ENCODE measurements at places on chromosomes 2 and 18.

GRCh38 chr2:197838036-197838435 lies 33.6 kb downstream of the PLCL1 start:
- DNase-seq, result no peak

- no peak for DNase-seq
These were observed 21.6 kb downstream of the ASB1 start for GRCh38 chr2:238448031-238448955.

- DNase-seq, result no peak
These were observed 72.8 kb downstream of the TCF4 start for GRCh38 chr18:55515214-55515613.

GRCh38 chr2:200466425-200467418 lies 43.1 kb downstream of the KCTD18 start:
- DNase-seq, result no peak

DNA sequence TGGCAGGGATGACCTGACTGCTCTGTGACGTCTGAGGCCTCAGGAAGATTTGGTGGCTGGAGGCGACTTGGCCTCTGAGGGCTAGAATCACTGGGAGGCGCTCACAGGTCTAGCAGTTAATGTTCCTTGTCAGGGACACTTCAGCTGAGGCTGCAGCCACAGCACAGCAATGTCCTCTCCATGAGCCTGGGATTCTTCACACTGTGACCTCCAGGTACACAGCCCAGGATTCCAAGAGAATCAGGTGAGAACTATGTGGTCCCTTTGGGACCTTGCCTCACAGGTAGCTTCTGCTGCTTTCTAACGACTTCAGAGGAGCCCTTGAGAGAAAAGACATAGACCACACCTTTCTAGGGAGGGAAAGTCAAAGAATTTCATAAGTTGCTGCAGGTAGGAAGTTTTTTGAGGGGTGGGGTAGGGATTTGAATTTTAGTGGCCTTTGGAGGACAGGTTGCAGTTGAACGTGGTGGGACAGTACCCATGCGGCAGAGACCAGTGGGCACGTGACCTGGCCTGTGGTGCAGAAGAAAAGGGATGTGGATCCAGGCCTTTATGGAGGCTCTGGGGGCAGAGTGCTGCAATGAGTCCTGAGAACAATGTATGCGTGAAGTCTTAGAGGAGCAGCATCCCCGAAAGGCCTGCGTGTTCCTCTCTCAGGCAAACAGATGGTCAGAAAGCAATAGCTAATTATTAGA lies 86.2 kb downstream of the LYPD1 start:
- DNase-seq, result no peak

Measured in activated CD8-positive, alpha-beta memory T cell treated with anti-CD3 and anti-CD28 coated beads for 1 hour (primary cell).